HCT116 (cell line): ENCODE measurements at places on chromosomes 1 and 21.

GRCh38 chr1:115545791-115546733 is 95.7 kb upstream of the VANGL1 start:
- DNase-seq = peak; percentile 76

- DNase-seq = no peak
Observed at GRCh38 chr1:196410768-196411167, 197.5 kb downstream of the KCNT2 start.

DNA sequence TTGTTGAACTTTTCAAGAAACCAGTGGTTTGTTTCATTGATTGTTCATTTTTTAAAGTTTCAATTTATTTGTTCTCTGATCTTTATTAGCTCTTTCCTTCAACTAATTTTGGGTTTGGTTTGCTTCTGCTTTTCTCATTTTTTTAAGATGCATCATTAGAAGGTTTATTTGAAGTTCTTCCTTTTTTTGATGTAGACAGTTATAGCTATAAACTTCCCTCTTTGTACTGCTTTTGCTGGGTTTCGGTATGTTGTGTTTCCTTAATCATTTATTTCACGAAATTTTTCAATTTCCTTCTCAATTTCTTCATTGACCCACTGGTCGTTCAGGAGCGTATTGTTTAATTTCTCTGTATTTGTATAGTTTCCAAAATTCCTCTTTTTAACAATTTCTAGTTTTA is 133.3 kb upstream of the GPR52 start:
- DNase-seq = no peak

DNA sequence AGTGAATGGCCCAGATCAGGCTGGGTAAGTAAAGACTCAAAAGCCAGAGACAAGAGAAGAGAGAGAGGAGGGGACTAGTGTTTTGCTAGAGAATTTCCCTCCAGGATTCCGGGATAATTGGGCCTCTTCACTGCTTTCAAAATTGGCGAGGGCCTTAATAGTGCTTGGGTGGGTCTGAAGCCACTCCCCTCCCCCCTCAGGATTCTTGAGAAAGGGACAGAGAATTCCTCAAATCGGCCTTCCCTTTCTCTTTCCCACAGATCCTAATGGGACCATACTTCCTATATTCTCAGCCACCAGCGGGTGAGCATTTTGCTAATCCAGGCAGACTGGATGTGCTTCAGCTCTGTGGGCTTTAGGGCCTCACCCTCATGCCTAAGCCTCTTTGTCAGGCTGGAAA is 11.9 kb downstream of the SFN start:
- DNase-seq = no peak

- no peak for DNase-seq
Observed at GRCh38 chr1:61051443-61051718, 31.0 kb upstream of the NFIA start.

GRCh38 chr1:221712198-221712684 is 29.6 kb downstream of the DUSP10 start:
- no peak for DNase-seq

- peak; percentile 3 for DNase-seq
Observed at GRCh38 chr1:240888039-240888786, 276.3 kb upstream of the GREM2 start.

DNA sequence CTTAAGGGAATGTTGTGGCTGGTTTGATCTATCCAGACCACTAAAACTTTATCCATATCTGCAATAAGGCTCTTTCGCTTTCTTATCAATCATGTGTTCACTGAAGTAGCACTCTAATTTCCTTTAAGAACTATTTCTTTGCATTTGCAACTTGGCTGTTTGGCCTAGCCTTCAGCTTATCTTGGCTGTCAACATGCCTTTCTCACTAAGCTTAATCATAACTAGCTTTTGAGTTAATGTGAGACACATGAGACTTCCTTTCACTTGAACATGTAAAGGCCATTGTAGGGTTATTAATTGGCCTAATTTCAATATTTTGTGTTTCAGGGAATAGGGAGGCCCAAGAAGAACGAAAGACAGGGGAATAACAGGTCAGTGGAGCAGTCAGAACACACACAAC is 124.7 kb downstream of the TNFSF18 start:
- DNase-seq = no peak

- DNase-seq = peak; percentile 47
Observed at GRCh38 chr1:207454046-207454964, at the start of gene CR2. Gene CR2 (plus strand): TSS chr1:207454328. CDS start chr1:207454419, 91 bp downstream.
